ENCODE measurements at places on chromosomes 3 and 15. TPM values are rescaled to one million over a fixed set of nuclear protein-coding genes. Genes with fewer than 3 reads are reported as not detected.

GRCh38 chr3:190710723-190711122 lies 151.8 kb downstream of the GMNC start:
- DNase-seq, result no peak

GRCh38 chr3:8737301-8737700 lies 3.7 kb downstream of the CAV3 start:
- no peak for DNase-seq

GRCh38 chr3:59467476-59467875 lies 417.7 kb upstream of the CFAP20DC start:
- no peak for DNase-seq

DNA sequence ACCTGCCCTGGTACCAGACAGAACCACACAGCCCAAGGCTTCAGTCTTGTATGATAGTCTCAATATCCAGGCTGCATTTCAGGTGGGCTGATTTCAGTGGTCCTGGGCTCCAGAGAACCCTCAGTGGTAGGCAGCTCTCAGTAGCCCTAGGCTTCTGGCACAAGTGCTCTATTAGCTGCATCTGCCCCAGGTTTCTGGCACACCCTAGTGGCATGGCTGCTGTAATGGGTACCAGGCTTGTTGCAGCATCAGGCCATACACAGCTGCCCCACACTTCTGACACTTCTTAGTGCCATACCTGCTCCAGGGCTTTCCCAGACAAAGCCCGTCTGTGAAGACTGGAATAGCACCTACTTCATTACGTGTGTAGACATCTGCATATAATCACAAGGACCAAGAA lies 1062.2 kb upstream of the EPHA6 start:
- DNase-seq, result no peak

- no peak for DNase-seq
These were observed 59.4 kb upstream of the KCNMB2 start for GRCh38 chr3:178476886-178477285.

DNA sequence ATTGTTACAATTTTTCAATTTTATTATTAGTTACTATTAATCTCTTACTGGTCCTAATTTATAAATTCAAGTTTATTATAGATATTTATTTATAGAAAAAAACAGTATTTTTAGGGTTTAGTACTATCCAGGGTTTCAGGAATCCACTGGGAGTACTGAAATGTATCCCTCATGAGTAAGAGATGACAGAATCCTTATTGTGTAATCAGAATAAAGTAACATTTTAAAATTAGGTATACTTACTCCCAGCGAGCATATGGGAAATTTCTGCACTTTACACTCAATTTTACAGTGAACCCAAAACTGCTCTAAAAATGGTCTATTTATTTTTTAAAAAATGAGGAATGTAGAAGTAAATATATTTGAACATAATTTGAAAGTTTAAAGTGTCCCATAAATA lies 202.7 kb downstream of the CGGBP1 start:
- no peak for DNase-seq

DNA sequence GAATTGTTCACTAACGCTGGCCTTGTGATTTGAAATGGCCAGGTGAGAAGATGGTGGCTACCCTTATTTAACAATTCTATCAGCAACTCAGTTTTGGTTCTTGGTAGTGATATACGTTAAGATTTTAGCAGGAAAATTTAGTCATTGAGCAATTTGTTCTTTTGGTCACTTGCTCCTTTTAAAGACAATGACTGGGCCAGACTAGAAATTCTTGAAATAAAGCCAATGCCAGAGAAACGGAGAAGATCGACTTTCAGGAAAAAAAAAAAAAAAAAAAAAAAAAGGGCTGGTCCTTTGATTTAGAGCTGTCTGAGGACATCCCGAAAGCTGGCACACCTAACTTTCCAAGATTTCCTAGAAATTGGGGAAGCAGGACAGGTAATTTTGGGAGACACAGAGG lies 178.5 kb downstream of the FNDC3B start:
- no peak for DNase-seq

- DNase-seq, result no peak
These were observed 64.4 kb upstream of the ETV5 start for GRCh38 chr3:186173224-186173815.

- DNase-seq, result no peak
These were observed 158.2 kb upstream of the ABI3BP start for GRCh38 chr3:101151286-101151913.

DNA sequence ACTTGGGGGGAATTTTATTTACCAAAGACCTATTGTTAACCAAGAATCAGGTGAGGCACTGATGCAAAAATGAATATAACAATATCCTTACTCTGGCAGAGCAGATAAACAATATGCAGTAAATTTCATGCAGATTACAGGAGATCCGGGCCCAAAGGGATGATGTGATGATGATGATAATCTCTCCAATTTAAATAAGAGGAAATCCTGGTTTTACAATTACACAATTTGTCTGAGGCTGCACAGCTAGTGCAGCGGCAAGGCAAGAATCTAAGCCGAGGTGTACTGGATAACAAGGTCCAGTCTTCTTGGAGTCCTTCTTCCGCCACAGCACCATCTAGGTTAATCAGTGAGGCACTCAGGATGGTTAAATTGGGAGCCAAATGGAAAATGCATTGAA lies 2.4 kb upstream of the MESD start:
- no peak for DNase-seq

DNA sequence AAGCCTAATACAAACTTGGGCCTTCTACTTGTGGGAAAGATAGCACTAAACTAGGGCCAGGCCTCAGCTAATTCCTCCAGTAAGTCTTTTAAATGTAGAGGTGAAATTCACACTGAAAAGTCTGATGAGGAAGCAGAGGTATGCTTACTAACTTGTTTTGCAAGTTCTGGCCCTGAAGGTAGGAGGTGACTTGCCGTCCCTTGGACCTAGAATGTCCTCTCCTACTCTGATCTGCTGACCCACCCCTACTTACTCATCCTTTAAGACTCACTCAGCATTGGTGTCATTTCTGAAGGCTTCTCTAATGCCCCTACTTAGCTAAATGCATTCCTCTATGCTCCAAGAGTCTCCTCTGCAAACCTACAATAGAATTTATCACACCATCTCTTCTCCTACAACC lies 19.4 kb downstream of the RIOX2 start:
- DNase-seq, result no peak

GRCh38 chr15:26126819-26127387 lies 263.8 kb upstream of the ATP10A start:
- no peak for DNase-seq

GRCh38 chr15:67307889-67308597 lies 53.5 kb downstream of the IQCH start:
- DNase-seq, result no peak

DNA sequence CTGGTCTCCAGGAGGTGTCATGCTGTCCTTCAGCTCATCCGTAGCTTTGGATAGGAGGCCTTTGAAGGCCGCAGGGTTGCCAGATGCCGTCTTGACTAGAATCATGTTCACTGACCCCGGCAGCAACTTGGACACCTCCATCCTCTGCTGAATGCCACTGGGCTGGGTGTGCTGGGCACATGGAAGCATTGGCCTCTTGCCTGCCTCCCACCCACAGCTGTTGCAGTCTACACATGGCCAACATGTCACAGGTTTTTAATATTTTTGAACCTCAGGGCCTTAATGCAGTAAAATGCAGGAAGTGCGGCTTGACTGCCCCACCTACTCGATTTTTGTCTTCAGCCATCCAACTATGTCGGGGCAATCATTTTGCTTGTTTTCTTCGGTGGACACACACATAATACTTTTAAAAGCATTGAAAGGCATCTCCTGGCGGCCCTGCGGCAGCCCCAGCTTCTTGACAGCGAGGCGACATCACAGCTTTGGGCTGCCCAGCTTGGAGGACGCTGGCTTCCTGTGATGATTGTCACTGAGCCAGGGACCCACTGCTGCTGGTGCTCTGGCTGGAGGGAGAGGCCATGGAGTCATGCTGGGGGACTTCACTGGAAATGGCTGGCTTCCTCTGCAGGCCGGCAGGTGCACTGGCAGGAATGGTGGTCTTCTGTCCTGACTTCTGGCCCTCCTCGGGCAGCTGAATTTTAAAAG lies 31.6 kb upstream of the ACAD9 start:
- no peak for DNase-seq

DNA sequence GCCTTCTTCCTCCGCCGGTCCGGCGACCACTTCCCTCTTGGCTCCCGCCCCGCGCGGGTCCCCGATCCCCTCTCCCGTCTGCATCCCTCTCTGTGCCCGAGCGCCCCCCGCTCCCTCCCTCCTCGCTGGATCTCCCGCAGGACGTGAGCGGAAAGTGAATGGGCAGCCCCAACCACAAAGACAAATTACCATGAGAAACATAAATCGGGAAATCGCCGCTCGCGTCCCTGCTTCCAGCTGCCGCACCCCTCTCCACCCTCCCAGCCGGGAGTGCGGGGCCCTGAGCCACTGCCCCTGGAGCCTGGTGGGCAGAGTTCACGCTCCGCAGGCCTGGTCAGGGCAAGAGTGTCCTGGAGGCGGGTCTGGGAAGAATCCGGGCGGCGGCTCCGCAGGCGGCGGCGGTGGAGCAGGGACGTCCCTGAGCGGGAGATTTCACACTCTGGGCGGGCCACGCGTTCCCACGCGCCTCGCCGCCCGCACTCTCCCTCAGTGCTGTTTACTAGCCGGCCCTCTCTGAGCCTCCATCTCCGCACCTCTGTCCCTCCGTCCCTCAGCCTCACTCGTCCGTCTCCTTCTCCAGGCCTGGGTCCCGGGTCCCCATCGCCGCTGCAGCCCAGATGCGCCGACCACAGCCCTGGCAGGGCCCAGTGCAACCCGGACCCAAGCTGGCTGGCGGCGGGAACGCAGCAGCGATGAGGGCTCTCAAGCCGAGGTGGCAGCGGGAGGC lies 835 bp downstream of the SEMA5B start:
- DNase-seq, result no peak

- DNase-seq, result no peak
These were observed 1.3 kb upstream of the LRRC58 start for GRCh38 chr3:120350401-120350941.

DNA sequence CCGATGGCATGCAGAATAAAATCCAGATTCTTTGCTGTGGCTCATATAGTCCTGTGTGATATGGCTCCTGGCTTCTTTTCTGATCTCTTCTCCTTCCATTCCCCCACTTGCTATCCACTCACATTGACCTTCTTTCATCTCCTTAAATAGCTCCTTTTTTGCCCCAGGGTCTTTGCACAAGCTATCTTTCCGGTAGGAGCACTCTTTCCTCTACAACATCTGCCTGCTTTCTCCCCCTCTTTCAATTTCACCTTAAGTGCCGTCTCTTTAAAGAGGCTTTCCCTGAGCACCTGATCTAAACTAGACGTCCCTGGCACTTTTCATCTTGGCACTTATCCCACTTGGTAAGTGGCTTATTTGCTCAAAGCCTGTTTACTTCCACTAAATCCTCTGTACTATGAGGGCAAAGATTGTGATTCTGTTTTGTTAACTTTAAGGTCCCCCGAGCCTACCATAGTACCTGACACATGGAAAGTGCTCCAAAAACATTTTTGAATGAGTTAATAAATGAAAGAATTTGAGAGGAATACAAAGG lies 323.3 kb upstream of the TLE3 start:
- DNase-seq, result no peak

GRCh38 chr3:27487383-27487782 lies 3.2 kb upstream of the SLC4A7 start:
- no peak for DNase-seq

GRCh38 chr3:181558870-181559269 lies 152.9 kb upstream of the SOX2 start:
- DNase-seq, result no peak

DNA sequence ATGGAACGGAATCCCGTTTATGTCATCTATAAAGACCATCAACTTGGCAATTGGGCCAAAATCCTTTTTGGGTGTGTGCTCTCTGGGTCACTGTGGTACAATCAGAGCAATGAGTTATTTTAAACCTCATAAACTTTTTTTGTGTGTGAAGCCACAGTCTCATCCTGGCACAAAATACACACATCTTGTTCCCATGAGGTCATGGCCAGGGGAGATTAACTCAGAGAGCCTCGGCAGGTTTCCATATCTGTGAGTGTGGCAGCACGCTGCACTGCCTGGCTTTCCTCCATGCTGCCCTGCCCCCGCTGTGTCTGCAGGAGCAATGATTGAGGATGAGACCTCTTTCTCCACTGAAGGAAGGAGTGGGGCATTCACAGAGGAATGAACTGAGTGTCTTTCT lies 54.0 kb upstream of the DLG1 start:
- no peak for DNase-seq

DNA sequence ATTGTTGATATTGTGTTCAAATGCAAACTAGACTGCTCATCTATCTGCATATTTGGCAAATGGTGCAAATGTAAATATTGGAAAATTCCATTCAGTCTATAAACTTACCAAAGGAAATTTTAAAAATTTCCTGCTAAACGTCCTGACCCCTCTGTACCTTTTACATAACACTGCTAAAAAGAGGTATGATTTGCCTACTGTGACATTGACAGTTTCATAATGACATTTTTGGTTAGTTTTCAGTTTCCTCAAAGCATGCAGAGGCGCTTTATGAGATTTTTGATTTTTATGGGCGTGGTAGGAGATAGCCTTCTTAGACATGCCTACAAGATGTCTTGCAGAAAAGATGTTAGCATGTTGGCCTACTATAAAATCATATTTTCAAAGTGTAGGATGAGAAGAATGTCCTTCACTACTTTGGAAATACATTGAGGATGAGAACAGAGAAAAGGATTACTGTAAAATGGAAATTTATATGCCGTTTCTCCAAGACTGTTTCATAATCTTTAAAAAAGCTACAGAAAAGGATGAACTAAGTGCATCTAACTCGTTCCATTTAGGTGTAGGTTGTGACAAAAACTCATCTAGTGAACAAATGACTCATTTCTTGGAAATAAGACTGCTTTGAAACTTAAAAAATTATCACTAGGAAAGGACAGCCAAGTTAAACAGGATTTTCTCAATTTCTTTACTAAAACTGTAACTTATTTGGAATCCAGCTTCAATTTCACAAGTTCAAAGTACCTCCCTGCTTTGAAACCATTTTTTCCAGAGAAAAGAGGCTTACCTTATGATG lies 14.5 kb upstream of the ISLR start:
- no peak for DNase-seq

GRCh38 chr3:43748179-43748578 lies 57.4 kb downstream of the ABHD5 start:
- no peak for DNase-seq

- no peak for DNase-seq
These were observed 44.5 kb downstream of the TMEM44 start for GRCh38 chr3:194588741-194589140.

GRCh38 chr3:195853996-195854395 lies 42.3 kb upstream of the MUC4 start:
- no peak for DNase-seq

DNA sequence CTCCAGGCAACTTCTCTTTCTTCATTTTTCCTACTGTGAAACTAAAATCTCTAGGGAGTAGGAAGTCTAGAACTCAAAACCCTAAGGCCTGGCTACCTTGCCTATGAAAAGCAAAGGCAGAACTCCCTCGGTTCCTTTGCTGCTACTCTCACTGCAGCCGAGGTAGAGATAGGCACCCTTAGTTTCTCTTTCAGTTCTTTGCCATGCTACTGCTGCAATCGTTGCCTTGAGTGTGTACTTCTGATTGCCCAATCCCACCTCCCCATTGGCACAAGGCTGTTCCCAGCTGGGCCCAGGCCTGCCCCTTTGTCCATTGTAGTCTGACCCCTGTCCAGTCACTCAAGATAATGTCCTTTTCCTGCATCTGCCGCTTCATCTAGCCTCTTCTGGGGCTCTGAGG lies 92.3 kb upstream of the MRPS22 start:
- DNase-seq, result no peak

PEX5L gene
- 0.39 TPM for polyA plus RNA-seq

ALDH1L1 gene
- polyA plus RNA-seq, result 0.22 TPM

RTP1 gene
- polyA plus RNA-seq, result not detected

ADAMTS7 gene
- 13.7 TPM for polyA plus RNA-seq

OR5K4 gene
- not detected for polyA plus RNA-seq

SH2D7 gene
- 0.09 TPM for polyA plus RNA-seq

CHST13 gene
- 0.16 TPM for polyA plus RNA-seq

SNURF gene
- 31.7 TPM for polyA plus RNA-seq

TMIE gene
- polyA plus RNA-seq, result 1.2 TPM
